SIG-M5 (cell line): ENCODE measurements at places on chromosomes 13 and 19.

DNA sequence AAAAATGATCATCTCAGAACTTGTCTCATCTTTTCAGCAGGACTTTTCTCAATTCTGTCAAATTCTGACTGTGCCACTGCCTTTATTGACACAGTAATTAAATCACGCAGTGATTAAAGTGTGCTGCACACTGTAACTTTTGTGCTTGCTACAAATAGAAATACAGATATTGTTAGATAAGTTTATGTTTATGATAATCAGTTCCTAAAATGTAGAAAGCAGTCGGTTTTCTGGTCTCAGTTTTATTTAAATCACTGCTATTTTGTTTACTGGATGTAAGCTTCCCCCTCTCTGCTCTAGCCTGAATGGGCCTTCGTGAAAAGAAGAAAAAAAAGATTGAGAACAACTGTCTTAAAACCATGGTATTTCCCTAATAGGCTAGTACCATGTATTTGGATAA lies 258.8 kb upstream of the STARD13 start:
- DNase-seq: no peak

DNA sequence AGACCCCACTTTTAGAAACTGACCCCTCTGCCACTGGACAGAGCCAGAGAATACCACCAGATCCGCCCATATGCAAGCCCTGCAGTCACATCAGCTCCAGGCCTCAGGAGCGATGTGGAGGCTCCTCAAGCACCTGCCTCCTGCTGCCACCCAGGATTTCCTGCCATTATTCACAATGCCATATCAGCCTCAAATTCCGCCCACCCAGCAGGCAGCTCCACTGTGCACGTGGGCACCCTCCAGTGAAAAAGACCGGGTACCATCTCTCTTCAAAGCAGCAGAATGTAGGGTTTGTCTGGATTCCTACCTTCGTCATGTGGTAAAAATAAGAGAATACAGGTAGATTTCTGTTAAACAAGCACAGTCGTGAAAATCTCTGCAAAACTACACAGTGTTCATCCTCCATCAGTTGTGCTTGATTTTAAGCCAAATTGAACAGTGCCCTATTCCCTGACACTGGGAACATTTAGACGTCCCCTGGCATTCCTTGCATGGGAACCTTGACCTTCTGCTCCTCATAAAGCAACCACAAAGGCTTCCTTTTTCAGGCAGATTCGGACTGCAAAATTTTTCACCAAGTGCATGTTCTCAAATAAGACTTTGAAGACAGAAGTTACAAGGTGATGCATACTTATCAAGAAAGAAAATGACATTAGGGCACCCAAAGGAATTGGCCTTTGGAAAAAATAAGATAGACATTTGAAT lies 56.4 kb downstream of the FAM124A start:
- DNase-seq: no peak

- no peak for DNase-seq
Measured at GRCh38 chr19:57161985-57162539, 5.2 kb downstream of the DUXA start.

- DNase-seq: no peak
Measured at GRCh38 chr19:51593138-51593890, 22.2 kb downstream of the ZNF175 start.

DNA sequence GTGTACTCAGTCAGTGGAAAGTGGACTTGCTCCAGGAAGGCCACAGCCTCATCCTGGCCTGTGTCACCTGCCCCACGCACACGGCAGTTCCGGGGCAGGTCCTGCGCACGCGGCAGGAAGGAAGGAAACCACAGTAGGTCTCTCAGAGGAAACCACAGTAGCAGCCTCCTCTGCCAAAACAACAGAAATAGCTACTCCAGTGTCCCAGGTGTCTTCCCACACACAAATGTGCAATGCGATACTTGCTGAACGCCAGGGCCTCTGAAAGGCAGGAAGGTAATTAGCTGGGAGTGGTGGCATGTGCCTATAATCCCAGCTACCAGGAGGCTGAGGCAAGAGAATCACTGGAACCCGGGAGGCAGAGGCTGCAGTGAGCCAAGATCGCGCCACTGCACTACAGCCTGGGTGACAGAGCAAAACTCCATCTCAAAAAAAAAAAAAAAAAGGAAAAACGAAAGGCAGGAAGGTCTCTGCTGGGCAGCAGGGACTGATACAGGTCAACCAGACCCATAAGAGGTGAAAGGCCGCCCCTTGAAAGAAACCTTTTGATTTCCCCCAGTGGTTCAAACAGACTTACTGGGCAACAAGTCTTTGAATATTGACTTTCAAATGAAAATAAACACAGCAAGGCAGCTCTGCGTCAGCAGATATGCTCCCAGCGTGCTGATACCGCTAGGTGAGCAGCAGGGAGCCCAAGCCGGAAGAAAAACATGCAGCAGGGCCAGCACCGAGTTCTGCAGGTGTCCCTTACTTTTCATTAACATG lies 49.5 kb downstream of the CRYL1 start:
- DNase-seq: no peak

- no peak for DNase-seq
Measured at GRCh38 chr13:52868190-52868589, 19.8 kb upstream of the PCDH8 start.

DNA sequence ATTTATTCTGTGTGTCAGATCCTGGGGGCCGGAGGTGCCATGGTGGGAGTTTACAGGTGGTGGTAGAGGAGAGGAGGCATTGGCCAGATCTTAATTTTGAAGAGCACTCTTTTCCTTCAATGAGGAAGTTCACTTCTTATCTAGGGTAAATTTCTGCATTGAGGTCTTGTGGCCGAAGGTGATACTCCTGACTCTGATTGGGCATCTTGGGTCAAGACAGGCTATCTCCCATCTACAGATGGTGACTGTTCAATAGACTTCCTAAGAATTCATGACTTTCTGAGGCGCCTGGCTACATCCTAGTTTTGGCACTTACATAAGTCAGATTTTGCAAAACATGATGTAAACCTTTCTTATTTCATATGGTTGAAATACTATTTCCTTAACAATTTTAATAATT lies 135.2 kb downstream of the SUCLA2 start:
- no peak for DNase-seq

GRCh38 chr19:5038631-5039271 lies 69.8 kb downstream of the KDM4B start:
- no peak for DNase-seq

DNA sequence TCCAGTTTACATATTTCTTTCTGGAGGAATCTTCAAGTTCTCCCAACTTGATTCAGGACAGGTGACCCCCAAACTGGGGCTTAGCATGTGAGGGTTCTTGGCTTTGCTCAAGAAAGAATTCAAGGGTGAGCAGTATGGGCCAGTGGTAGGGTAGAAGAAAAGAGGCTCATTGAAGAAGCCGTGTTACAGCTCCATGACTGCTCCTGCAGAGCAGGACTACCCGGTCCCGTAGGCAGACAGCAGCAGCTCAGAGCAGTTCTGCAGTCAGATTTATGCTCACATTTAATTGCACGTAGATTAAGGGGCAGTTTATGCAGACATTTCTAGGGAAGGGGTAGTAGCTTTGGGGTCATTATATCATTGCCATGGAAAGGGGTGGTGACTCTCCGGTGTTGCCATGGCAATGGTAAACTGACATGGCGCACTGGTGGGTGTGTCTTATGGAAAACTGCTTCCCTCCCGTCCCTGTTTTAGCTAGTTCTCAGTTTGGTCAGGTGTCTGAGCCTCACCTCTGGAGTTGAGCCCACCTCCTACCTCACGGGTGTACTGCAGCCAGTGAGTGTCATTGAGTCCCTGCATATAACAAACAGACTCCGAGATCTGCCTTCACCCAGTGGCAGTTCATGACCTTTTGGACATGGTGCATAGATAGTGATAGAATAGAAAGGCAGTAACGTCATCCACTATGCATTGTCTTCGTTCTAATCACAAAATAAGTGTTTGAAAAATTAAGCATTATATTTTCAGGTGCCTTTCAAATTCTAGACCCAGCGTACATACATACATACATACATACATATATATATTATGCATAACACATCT lies 16.0 kb upstream of the ZNF792 start:
- no peak for DNase-seq

- DNase-seq: no peak
Measured at GRCh38 chr13:114099918-114100445, 32.4 kb downstream of the RASA3 start.

- peak; percentile 57 for DNase-seq
Measured at GRCh38 chr19:4593409-4593851, 33.9 kb upstream of the SEMA6B start.

DNA sequence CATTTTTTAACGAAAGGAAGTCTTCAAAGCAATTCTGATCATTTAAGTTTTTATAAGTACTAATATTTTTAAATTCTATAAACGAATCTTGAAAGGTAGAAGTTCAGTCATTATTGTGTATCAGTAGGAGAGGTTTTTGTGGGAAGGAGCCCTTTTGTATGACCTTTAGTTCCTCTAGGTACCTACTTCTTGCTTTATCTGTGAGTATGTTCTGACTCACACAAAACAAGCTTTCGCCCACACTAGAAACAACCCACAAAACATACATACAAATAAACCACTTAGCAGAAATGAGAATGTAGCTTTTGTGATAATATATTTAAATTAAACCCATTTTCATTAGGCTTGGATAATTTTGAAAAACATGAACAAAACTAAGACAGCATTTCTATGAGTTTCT lies 27.8 kb downstream of the ERCC5 start:
- no peak for DNase-seq

GRCh38 chr19:30165228-30165813 lies 206.9 kb upstream of the ZNF536 start:
- no peak for DNase-seq

DNA sequence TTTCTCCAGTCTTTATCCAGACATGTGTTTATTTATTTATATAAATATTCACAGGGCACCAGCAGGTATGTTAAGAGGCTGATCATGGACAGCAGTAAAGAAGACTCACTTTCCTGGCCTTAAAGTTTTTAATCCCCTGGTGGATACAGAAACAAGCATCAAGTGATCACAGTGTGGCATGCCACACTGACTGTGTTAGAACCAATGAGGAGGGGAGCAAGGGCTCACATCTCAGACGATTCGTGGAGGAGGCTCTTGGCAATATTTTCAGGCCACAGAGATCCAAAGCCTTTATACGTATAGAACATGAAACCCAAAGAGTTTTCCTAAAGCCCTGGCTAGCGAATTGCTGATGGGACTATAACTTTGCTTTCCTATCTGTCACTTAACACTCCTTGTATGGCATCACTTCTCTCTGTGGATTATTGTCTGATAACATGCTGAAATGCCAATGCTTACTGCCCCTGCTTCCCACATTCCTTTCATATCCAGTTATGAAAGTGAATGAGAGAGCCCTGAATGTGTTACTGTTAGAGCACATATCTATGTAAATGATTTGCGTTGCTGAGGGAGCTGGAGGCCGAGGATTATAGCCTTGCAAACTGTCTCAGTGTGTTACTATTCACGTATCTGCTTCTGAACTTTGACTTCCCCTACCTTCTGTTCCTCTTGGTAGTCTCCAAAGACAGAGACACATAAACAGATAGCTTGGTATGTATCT lies 37.6 kb downstream of the POLR1D start:
- DNase-seq: no peak

DNA sequence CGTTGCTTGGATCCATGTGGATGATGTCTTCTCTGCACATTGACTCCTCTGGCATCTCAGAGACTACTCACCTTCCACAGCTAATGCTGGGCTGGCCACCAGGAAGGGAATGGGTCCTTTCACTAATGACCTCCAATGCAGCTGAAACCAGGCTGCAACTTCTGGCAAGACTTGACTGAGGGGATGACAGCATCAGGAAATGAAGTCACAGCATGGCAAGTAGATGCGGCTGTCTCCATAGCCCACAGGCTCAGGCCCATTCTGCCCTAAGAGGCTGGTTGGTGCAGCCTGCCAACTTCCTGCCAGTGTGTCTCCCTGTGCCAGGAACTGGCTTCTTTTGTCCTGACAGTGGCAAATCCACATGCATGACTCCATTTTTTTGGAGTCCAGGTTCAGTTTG lies 467.3 kb downstream of the TSHZ3 start:
- DNase-seq: no peak

GRCh38 chr19:18610556-18611326 lies 1.9 kb upstream of the TMEM59L start:
- DNase-seq: no peak

GRCh38 chr13:33678906-33679657 lies 138.9 kb upstream of the RFC3 start:
- DNase-seq: no peak

GRCh38 chr13:39956036-39956435 lies 300.6 kb downstream of the COG6 start:
- DNase-seq: no peak

- no peak for DNase-seq
Measured at GRCh38 chr19:2618611-2619010, 83.9 kb downstream of the GNG7 start.

DNA sequence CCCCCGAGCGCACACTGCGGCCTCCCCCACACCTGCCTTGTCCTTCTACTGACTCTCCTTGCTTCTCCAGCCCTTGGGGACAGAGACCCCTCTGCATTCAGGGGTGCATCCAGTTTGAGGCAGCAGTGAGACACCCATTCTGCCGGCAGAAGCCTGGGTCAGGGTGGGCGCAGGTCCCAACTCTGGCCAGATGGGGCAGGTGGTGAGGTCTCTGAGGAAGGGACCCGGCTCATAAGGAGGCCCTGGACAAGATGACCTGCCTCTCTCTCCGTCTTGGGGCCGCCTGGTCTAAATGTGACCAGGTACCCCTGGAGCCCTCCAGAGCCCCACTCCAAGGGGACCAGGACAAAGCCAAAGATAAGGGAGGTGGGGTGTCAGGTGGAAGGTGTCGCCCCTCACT lies 6.1 kb downstream of the CHERP start:
- no peak for DNase-seq

DNA sequence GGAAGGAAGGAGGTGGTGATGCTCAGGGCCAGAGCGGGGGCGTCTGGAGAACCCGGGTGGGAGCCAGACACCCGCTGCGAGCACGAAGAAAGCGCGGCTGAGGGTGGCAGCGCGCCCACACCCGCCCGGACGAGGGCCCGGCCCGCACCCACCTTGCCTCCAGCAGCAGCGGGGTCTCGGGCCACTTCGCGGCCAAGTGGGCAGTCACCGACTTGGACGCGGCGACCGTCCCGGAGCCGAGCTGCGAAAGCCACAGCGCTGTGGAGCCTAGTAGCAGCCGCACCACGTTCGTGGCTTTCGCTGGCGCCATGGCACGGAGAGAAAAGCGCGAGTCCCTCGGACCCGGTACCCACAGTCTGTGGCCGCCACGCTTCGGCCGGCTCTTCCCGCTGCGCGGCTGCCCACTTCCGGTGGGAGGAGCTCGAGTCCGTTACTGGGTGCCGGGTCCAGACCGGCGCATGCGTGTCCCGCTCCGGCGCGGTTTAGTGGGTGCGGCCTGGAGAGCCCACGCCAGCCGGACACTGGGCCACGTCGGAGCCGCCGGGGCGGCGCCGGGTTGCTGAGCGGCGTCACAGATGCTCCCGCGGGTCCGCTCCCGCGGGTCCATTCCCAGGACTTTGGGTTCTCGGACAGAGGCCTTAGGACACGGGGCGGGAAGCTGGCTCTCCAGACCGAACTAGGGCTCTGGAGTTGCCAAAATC lies at the start of gene UGGT2:
TSS of gene UGGT2 (minus strand) at position 399 of the 701 bp plus-strand sequence. CDS start at position 310, 89 bp downstream.
- no peak for DNase-seq

GRCh38 chr19:7251494-7251893 lies 42.7 kb downstream of the INSR start:
- peak; percentile 33 for DNase-seq

GRCh38 chr13:94822356-94822755 lies 110.0 kb upstream of the SOX21 start:
- DNase-seq: no peak

- no peak for DNase-seq
Measured at GRCh38 chr19:17985037-17985818, 18.3 kb downstream of the KCNN1 start.

- DNase-seq: no peak
Measured at GRCh38 chr19:45558399-45558878, 26.2 kb downstream of the OPA3 start.
